ENCODE measurements at places on chromosomes 7 and 10.

- no peak for DNase-seq
Measured at GRCh38 chr10:89887830-89888229, 186.4 kb downstream of the KIF20B start.

DNA sequence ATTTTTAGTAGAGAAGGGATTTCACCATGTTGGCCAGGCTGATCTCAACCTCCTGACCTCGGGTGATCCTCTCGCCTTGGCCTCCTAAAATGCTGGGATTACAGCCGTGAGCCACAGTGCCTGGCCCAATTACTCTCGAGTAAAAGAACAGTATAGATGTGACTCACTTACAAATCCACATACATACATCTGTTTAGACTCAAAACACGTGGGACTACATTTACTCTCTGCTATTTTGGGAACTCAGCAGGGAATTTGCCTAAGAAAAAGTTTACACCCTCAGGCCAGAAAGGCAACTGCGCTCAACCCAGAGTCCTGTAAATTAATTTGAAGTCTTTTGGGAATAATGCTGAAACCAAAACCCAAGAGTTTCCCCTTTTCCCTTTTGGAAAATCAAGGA is 289.7 kb downstream of the KLF6 start:
- DNase-seq, result no peak

DNA sequence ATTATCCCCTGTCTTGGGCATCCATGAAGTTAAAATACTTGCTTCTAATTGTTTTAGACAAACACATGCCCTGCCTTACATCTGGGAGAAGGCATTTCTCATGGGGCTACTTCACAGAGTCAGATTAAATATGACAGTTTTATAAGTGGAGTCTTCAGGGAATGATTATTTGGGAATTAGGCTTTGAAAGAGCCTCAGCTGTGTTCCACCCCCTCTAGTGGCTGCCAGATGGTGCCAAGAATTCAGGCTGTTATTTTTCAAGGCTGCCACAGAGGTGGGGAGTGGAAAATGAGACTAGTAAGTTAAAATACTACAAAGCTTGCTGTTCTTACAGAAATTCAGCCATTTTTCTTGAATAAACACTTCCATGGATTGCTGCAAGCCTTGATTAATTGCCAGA is 45.8 kb upstream of the DNAH11 start:
- DNase-seq, result no peak

DNA sequence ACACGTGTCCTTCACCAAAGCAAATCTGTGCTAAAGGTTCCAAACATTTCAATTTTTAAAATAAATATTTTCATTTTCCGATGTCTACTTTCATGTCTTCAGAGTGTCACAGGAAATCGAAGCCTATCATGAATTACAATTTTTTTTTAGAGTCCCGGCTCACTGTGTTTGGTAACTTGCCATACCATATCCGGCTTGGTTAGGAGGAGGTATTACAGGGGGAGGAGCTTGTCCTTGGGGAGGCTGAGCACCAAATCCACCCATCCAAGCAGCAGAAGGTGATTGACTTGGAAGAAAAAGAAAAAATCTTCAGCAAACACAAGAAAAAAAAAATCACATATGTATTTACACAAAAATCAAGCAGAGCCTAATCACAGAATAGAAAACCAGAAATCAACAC is 21.3 kb downstream of the TIAL1 start:
- DNase-seq, result no peak

GRCh38 chr7:121795736-121796135 is 77.2 kb upstream of the PTPRZ1 start:
- no peak for DNase-seq

DNA sequence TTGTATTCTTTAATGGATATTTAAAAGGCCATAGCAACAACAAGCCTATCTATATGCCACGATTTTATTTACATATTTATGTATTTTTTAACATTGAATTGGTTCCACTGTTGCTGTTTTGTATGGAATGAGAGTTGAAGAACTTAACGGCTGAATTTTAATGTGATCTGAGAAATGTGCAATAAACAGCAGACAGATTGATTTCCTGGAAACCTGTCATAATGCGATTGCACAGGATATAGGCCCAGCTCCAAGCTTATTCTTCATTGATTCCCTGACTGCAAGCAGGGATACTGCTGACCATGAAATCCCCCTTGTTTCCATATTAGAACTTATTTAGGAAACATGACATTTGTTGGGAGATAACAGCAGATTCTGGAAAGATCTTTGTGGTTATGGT is 195.6 kb downstream of the KCND2 start:
- no peak for DNase-seq

DNA sequence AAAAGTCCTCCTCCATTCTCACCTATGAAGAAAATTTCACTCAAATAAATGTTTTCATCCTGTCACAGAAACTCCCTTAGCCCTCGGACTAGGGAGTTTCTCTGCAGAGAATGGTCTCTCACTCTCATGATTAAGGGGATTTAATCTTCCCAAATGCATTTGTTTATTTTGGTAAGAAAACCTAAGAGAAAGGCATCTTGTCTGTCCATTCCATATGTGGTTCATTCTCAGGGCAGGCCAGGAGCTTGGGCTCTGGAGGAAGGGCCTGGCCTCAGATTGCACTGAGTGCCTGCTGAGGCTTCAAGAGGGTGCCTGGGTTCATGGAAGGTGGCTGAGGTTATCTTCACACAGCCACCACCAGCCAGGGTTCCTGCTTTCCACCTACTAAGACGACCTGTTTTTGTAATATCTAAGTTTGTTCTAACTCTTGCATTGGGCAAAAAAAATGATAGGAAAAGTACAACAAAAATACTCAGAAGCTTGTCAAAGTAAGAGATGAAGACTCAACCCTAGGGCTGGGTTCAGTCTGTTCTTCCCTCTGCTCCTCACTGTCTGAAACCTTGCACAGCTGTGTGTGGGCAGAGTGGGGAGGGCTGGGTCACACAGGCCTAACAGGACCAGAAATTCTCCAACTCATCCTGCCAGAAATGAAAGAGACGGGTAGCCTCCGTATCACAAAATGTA is 186.7 kb downstream of the CXCL12 start:
- no peak for DNase-seq

DNA sequence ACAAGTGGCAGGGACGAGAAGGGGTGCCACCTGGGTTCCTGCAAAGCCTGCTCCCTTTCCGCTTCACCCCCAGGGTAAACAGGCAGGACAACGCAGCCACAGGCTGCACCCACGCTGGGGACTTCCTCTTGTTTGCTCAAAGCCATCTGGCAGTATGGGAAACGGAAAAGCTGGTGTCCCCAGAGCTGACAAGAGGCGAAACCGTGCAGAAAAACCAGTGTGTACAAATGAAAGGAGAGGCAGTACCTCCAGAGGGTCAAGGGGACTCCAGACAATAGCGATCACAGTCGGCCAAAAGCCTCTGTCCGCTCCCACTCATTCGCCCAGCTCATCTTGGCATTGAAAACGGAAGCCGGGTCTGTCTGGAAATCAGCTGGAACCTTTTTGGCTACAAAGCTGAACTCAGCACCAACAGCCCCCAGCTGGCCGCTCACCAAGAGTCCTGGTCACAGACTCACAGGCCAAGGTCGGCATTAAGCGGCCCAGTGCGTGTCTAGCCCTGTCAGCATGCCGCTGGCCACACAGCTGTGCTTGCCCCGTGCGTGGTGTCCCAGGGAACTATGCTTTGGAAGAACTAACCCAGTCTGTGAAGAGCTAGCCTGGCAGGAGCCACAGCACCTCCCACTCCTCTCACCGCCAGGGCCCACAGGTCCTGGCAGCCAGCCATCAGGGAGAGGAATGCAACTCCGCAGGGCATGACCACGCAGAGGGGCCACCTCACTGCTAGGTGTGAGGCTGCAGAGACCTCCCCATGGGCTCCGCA is 10.4 kb downstream of the TNS3 start:
- no peak for DNase-seq

- no peak for DNase-seq
Measured at GRCh38 chr10:119725517-119725827, 378 bp upstream of the INPP5F start.

- DNase-seq, result no peak
Measured at GRCh38 chr10:57145548-57145947, 784.5 kb upstream of the ZWINT start.

DNA sequence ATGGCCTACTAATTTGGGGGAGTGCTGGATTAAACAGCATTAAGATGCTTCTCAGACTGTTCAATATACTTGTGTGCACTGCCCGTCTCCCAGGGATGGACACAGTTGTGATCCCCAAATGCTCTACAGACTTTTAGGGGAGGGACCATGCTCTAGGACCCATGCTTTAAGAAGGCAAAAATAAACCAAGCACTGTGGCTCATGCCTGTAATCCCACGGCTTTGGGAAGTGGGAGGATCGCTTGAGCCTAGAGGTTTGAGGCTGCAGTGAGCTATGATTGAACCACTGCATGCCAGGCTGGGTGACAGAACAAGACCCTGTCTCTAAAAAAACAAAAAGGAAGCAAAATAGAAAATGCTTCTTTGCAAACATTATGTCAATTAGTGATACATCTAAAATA is 102.6 kb downstream of the VOPP1 start:
- no peak for DNase-seq

DNA sequence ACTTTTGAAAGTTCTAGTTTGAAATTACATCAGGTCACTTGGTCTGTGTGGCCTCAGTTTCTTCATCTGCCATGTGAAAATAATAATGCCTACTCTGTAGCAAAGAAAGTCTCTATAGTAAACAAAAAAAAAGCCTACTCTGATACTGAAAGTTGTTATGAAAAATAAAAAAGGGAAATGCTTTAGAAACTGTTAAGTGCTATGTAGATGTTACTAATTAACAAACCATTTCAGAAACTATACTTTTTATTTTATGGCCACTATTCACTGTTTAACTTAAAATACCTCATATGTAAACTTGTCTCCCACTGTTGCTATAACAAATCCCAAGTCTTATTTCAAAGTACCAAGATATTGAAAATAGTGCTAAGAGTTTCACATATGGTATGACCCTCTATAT is 50.6 kb downstream of the CFTR start:
- DNase-seq, result no peak

GRCh38 chr10:71272056-71272771 is 46.8 kb upstream of the SLC29A3 start:
- DNase-seq, result no peak

DNA sequence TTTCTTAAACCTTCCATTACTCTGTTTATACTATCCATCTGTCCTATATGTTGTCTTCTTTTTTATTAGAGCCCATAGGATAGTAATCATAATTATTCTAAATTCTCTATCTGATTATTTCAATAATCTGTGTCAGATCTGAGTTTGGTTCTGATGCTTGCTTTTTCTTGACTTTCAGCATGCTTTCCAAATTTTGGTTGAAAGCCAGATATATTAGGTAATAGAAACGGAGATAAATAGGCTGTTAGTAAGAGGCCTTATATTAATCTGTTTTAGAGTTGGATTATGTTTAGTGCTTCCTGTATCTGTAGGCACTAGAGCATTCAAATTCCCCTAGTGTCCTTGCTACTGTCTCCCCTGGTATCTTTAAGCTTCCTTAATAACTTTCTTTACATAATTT is 939.9 kb upstream of the GHITM start:
- DNase-seq, result no peak

DNA sequence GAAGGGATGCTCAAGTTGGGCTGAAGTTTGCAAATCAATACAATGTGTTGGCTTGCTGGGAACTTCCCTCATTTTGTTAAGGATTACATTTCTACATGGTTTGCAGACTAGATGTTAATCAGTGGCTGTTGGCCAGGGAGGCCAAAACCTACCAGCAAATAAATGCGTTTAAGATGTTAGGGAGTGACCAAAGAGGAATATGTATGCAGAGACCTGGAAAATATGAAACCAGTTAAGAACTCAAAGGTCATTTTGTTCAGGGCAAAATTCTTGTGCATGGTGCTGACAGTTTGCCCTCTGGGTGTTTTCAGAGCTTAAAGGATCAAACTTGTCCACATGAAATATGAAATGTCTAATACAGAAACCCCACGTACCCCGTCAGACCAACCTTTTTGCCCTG is 30.3 kb downstream of the GATA3 start:
- no peak for DNase-seq

GRCh38 chr7:24587853-24588252 is 14.6 kb downstream of the PALS2 start:
- DNase-seq, result peak; percentile 9

GRCh38 chr7:27160145-27160545 is 3.7 kb upstream of the HOXA7 start:
- no peak for DNase-seq

GRCh38 chr10:234708-235406 is 99.6 kb downstream of the ZMYND11 start:
- DNase-seq, result no peak

GRCh38 chr7:126001349-126001748 is 1071.7 kb upstream of the POT1 start:
- no peak for DNase-seq

- no peak for DNase-seq
Measured at GRCh38 chr7:28192786-28193585, 12.4 kb upstream of the JAZF1 start.

DNA sequence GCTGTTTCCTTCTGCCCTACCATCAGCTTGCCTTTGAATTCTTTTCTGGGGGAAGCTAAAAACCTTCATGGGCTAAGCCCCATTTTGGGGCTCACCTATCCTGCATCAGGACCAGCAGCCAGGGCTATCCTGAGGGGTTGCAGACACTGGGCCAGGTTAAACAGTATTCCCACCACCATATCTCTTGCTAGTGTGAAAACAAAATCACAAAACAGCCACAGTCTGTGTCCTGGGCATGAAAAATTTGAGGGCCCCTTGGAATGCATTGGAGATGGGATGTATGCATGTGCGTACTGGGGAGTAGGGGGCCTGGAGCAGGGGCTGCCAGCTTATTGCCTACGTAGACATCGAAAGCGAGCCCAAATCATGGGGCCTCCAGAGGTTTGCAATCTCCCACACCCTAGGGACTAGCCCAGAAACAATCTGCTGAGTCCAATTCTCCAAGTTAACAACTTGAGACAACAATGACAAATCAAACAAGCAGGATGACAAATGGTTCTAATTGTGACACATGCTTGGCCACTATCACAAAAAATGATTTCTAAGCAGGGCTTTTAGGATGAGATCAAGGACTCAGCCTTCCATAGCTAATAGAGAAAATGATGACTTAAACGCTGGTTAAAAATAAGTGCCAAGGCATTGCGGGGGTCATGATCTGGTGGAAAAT is 557.1 kb downstream of the KCNMA1 start:
- no peak for DNase-seq

DNA sequence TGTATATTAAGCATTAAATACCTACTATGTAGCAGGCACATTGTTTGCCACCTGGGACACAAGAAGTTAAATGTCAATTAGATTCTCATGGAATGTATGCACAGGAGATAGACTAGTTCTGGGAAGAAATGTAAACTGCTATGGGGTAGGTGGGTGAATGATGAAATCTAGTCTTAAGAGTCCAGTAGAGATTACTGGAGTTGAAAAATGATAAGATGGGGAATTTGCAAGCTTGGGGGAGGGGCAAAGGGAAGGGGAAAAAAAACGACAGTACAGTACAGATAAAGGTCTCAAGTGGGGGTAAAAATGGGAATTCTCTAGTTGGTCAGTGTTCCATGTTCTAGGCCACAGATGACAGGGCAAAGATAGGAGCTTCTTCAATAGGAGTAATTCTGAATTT is 94.4 kb downstream of the ATE1 start:
- no peak for DNase-seq

All from stimulated activated CD4-positive, alpha-beta T cell treated with anti-CD3 and anti-CD28 coated beads, Interleukin-1b, Interleukin-23, amount 100 ng/mL, for 1 hour (primary cell).